HTR-8/SVneo (cell line): ENCODE measurements at places on chromosomes 4 and X.

DNA sequence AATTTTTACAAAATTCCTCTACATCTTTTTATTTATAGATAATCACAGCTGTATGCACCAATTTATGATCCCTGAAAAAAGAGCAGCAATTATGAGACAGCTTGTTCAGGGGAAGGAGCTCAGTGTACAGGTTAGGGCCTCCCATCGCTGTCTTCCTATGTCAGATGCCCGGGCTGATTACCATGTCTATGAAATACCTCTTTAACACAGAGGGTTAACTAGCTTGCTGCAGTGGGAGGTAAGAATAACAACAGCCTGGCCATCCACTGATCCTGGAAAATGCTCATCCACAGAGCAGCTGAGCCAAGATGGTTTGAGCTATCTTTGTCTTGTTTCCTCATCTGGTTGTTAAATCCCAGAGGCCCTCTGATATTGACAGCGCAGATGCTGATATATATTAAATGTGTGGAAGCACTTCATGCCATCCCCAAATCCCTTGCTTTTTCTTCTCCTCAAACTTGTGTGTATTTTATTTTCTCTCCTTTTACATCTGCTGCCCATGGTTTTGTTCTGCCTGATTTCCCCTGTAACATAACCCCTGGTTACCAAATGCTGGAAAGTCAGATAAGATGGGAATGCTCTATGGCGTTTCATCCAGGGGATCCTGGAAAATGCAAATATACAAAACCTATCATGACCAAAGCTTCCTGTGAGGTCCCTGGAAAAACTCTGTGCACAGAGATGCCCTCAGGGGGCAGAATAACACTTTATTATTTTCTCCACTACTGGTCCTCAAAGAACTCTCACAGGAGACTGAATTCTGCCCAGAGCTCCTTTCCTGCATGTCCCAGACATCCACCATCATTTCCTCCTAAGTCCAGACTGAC lies 85.8 kb upstream of the PUDP start:
- no peak for DNase-seq

DNA sequence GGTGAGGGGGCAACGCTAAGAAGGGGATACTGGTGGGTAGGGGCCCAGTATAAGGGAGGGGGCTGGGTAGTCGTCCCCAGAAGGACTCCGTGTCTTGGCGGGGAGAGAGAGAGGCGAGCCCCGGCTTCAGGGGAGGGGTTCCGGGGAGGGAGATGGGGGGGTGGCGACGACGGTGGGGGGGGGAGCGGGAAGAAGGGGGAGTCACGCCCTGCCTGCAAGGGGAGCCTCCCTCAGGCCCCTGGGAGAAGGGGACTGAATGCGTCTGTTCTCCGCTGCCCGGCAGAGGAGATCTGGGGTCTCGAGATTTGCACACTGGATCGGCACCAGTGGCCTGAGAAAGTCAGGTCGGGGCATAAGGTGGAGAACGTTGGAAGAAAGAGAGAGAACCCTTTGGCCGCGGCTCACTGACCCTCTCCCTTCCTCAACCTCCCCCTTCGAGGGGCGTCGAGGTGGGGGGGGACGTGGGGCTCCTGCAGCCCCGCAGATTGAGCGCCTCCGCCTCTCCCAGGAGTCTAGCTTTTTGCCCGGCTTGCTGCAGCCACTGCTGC lies 609 bp upstream of the BCORL1 start:
- no peak for DNase-seq

- DNase-seq: no peak
These were observed 189.1 kb downstream of the SLC7A11 start for GRCh38 chr4:138052806-138053632.

GRCh38 chr4:127737295-127737694 lies 7.1 kb downstream of the SLC25A31 start:
- DNase-seq: no peak

GRCh38 chr4:124427095-124427767 lies 285.3 kb downstream of the ANKRD50 start:
- no peak for DNase-seq

DNA sequence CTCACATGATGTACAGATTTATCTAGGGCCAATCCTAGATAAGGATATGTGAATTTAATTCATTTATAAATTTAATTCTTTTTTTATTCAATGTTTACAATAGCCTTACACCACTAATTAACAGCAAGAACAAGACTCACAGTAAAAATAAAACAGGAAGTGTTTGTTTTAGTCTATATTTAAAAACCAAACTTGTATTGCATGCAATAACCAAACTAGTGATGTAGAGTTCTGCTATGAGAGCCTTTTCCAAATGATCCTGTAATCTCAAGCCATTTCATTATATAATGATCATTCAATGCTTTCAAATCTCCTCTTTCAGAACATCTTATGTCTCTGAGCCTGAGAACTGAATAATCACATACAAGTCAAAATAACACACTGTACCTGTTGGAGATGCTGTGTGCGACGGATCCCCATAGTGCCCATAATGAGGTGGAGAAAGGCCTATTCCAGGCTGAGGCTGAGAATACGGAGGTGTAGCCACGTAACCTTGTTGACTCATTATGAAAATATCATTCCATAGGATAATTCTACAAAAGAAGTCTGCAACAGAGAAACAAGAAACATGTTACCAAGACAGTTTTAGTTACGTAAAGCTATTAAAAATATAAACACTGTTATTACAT lies 2.6 kb downstream of the SEC24D start:
- no peak for DNase-seq

DNA sequence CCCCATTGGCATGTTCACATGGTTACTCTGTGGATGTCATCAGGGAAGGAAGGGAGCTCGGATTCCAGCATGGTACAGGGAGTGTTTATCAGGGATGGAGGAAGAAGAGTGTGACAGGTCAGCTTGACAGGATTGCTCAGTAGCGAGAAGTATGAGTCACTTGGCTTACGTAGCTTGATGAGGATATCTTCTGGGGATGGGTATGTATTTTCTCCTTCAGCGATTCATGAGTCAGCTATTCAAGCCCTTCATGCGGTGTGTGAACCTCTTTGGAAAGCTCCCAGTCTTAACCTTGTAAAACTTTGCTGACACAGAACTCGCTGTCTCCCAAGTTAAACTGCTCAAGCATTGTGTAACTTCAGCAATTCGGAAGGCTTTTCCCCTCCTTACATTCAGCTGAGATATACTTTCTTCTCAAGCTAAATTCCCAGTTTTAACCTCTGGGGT lies 275.4 kb downstream of the ARHGAP10 start:
- DNase-seq: peak; percentile 92

DNA sequence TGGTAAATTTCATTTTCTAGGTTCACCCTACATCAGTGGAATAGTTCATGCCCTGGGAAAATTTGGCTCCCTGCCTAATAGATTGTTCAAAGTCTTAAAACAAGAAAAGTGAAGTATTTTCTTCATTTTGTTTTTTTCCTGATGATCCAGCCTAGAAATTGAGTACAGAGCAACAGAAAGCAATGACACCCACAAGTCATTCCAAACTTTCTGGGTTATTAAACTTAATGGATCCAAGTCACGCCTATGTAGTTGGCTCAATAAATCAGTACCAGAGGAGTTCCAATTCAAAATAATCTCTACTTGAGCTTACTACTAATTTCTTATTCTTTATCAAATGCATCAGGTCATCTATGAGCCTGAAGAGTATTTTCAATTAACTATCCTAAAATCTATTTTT lies 937.6 kb upstream of the SLIT2 start:
- DNase-seq: no peak

GRCh38 chr4:150962245-150962644 lies 52.8 kb downstream of the LRBA start:
- DNase-seq: no peak

GRCh38 chr4:74640111-74640903 lies 154.0 kb downstream of the BTC start:
- no peak for DNase-seq

GRCh38 chr4:29900336-29900735 lies 819.8 kb upstream of the PCDH7 start:
- no peak for DNase-seq
